DMS79 (cell line): ENCODE measurements at places on chromosomes 5 and 9.

DNA sequence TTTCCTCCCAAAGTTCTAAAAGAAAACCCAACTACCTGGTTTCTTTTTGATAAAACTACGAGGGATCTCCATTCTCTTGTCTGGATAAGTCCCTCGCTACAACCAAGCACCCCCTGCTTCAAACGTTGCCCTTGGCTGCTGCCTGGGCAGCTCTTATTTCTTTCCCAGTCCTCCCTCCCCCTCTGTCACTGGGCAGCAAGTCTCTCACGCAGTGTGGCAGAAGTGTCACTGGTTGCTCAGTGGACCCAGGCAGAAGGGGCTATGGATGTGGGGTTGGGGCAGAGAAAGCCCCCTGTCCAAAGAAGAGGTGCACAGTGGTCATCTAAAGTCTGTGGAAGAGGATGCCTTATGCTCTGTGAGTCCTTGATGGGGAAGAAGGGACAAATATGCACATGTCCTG is 7.2 kb upstream of the SMIM32 start:
- no peak for DNase-seq

DNA sequence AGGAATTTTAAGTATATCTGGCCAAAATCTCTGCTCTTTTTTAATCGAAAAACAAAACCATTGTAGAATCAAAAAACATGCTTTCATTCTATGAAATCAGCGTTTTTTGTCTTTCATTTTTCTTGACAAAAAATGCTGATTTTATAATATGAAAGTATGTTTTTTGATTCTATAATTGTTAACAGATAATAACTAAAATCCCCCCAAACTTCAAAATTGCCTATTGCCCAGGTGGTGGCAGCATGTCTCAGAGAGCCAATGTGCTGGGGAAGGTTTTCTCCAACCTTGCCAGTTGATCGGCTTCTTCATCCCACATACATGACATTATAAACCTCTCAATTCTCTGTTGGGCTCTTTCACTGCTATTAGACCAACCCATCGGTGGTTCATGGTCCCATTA is 5.1 kb upstream of the SMIM15 start:
- DNase-seq, result no peak

DNA sequence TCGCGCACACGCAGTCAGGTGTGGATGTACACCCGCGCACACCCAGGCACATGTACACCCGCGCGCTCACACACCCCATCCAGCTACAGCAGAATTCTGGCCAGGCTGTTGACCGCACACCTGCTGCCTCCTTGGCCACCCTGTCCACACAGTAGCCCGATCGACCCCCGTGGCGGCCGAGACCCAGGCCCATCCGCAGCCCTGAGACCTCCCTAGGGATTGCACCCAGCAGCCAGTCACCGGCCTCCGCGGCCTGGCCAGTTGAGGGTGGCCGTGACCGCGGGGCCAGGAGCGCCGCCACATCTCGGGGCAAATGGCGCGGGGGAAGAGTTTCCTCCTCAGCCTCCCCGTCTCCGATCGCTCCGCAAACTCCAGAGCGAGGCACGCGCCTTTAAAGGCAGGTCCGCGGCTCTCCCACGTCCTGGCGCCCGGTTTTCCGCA is 774 bp upstream of the ADAMTS16 start:
- no peak for DNase-seq

DNA sequence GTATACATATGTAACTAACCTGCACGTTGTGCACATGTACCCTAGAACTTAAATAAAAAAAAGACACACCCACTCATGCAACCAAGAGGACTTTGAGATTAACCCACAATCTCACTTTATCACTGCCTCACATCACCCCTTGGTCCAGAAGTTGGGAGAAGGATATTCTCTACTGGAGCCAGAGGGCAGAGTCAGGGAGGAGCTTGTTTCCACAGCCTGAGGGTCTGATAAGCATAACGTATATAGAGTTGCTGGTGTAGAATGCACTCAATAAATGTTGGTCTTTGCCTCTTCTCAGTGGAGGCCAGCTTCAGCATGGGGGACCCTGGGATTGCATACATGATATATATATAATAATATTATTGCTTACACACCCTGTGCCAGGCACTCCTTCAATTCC is 10.1 kb downstream of the KCNV2 start:
- no peak for DNase-seq

DNA sequence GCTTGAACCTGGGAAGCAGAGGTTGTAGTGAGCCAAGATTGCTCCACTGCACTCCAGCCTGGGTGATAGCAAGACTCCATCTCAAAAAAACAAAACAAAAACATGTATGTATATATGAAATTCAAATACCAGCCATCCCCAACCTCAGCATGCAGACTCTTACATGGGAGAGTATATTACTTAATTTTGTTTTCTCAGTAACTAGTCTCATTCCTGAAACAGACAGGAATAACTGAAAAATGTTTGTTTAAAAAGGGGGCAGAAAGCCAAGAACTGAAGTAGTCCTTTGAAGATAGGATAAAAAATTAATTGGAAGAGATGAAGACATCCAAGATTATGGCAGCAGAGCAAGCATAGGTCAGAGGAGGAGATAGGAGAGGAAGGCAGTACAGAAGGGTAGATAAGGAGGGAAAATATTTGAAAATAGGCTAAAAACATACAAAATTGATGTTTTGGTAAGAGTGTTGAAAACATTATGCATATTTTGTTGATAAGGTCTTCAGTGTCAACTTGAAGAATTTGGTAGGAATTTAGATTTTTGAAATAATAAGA is 309.9 kb downstream of the MAT2B start:
- DNase-seq, result no peak

DNA sequence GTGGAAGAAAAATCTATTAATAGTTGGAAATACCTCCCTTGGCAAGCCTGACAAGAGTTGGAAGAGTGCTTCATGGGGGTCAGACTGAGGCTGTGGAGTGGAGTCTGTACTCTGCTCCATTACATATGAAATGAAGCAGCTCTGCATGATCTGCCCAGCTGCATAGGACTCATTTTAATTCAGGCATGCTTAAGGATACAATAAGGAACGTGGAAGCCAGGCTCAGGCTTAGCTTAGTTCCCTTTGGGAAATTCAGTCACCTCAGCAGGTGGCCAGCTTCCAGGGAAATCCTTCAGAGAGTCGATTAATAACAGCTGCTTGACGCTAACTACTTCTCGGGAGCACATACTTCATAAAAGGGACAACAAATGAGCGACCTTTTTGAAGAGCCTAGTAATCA is 1672.9 kb upstream of the WWC1 start:
- DNase-seq, result no peak

DNA sequence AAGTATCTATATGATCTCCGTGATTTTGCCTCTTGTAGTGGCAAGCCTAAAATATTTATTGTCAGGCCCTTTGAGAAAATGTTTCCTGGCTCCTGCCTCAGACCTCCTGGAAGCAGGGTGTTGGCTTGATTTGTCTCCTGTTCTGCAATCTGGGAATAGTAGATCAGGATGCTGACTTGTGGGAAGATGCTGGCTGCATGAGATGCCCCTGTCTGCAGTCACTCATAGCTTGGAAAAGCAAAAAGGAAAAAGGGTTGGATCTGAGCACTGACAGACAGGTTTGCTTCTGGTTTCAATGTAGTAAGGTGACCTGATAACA is 16.7 kb downstream of the TJP2 start:
- DNase-seq, result no peak

- no peak for DNase-seq
Measured at GRCh38 chr5:1108865-1109174, 3.0 kb downstream of the SLC12A7 start.

- DNase-seq, result no peak
Measured at GRCh38 chr5:137203011-137203632, 296.0 kb downstream of the SPOCK1 start.

DNA sequence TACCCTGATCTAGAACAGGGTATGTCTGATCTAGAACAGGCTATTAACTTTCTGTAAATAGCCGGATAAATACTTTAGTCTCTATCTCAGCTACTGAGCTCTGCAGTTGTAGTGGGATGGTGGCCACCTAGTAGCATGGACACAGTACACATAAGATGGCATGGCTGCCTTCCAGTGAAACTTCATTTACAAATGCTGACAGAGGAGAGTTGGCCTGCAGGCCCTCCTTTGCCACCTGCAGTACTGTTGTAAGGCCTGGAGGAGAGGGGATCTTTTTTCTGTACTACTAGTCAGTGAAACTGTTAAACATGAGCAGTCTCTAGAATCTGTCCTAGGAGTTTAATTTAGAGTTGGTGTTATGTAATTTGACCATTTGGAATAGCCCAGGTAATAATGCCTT is 86.0 kb downstream of the TRIO start:
- DNase-seq, result no peak

GRCh38 chr5:100444961-100445360 is 90.2 kb upstream of the FAM174A start:
- no peak for DNase-seq

- no peak for DNase-seq
Measured at GRCh38 chr9:36017278-36017677, 19.4 kb upstream of the RECK start.

GRCh38 chr5:158720281-158720680 is 379.4 kb downstream of the EBF1 start:
- no peak for DNase-seq

GRCh38 chr9:89791754-89792153 is 186.9 kb downstream of the GADD45G start:
- DNase-seq, result no peak

DNA sequence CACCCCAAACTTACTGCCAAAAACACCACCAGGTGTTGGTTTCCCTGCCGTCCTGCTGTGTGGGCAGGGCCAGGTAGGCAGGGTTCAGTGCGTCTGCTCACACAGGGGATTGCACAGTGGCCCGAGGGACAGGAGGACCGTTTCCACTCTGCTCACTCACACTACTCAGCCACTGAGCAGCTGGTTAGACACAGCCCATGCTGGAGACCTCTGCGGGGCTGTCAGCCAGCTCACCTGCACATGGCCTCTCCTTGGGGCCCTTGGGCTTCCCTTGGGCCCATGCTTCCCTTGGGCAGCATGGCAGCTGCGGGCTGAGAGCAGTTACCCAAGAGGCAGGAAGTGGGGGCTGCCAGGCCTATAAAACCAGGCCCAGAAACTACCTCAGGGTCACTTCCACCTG is 79.0 kb downstream of the SYK start:
- no peak for DNase-seq

GRCh38 chr5:68084396-68084795 is 131.2 kb upstream of the PIK3R1 start:
- no peak for DNase-seq

GRCh38 chr5:37825334-37825915 is 14.4 kb downstream of the GDNF start:
- no peak for DNase-seq

DNA sequence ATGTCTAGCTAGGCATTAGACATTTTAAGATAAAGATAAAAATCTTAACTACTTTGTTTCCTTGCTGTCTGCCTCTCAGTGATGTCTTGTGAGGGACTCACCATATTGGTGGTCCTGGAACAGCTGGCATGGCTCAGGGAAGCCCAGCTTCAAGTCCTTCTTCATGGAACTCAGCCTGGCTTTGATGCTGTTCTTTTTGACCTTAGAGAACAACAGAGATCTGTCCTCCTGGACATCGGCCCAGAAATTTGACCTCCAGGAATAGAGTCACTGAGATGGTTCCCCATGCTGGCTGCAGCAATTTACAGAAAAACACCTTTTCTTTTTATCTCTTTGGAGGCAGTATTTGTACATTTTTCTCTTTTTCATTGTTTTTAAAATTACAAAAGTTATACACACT is 235.5 kb upstream of the WWC1 start:
- DNase-seq, result no peak

DNA sequence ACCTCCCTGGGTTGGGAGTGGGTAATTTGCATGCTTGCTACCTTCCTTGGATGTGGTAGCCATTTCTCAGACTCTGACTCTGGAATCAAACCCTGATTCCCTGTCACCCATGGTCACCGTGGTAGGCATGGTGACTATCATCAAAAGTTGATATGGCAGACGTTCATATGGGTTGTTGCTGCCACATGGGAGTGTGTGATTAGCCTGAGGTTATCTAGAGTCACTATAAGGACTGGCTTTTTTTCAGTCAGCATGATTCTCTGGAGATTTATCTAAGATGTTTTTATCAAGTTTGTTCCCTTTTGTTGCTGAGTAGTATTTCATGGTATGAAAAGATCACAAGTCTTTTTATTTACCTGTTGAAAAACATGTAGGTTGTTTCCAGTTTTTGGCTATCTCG is 7.0 kb downstream of the RCL1 start:
- no peak for DNase-seq

GRCh38 chr9:105121861-105122430 is 122.5 kb upstream of the SLC44A1 start:
- no peak for DNase-seq

GRCh38 chr5:130975299-130975698 is 189.8 kb downstream of the HINT1 start:
- DNase-seq, result no peak

DNA sequence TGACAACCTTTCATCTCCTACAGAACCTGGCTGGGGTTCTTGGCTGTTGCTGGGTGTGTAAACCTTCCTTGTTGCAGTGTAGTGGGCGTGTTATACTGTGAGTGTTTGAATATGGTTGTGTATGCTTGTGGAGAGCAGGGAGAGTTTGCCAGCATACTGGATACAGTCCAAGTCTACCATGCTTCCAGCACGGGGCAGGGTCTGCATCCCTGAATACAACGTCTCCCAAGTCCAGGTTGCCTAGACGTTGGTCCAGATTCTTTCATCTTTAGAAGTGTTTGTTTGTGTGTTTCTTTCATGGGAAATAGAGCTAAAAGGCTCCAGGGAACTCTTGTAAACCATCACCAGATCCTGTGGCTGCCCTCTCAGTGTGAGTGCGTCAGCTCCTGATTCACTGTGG is 46.4 kb downstream of the SYK start:
- peak; percentile 28 for DNase-seq

GRCh38 chr5:154157483-154158378 is 32.8 kb upstream of the GALNT10 start:
- DNase-seq, result no peak

DNA sequence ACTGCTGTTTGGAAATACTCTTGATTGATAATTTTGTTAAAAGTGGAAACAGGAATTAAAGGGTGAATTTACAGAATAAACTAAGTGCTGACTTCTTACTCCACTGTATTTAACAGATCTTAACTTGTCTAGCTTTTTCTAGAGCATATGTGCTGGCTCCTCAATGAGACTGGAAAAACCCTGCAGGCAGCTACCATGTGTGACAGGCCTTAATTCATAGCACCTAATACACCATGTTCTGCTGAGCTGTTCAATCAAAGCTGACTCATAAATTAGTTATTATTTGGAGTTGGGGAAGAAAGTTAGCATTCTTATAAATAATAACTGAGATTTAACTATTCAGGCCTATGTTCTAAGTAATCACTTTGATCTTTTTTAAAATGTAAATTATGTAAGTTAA is 29.4 kb downstream of the CTNNAL1 start:
- DNase-seq, result no peak

DNA sequence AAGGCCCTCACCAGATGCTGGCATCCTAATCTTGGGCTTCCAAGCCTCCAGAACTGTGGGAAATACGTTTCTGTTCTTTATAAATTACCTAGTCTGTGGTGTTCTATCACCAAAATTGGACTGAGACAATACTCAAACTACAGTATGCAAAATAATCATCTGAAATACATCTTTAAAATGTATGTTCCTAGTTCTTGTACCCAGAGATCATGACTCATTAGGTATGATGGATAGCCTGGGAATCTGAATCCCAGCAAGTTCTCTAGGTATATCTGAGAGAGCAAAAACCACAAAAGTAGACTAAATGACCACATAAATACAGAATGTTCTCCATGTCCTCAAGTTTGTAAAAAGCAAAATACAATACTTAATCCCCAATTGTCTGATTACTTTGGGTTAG is 166.3 kb downstream of the YIPF5 start:
- no peak for DNase-seq
